CD4-positive, alpha-beta T cell treated with Interleukin-2 at 100 ng/mL for 4 hours (primary cell): ENCODE measurements at places on chromosomes 16 and 17.

DNA sequence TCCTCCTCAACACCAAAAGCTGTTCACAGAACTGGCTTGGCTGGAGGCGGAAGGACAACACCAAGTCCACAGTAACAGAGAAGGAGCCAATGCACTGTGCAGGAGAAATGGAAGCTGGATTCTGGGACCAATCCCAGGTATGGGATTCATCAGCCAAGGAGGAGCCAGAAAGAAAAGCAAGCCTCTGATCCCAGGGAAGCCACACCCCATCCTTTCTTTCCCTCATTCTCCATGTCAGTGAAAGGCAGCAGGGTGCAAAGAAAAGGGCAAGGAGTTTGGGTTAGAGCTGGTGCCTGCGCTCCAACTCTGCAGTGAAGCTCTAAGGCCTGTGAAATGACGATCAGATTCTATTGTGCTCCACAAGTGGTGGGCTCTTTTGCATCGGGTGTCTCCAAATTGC is 11.0 kb downstream of the DCAKD start:
- DNase-seq: no peak

DNA sequence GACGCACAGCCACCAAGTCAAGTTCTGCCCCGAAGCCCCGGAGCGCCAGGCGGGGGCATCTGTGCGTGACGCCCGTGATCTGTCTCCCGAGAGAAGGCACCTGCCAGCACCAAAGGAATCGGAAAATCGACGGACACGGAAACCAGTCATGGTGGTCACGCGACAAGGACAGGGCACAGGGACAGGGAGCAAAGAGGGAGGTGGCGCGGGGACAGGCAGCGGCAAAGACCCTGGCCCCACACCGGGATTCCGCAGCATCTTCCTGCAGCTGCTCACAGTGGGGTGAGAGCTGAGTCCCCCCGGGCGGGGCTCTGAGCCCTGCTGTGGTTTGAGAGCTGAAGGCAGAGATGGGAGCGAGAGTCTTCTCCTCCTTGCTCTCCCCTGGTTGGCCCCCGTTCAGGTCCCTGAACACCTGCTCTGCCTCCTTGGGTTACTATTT is 56.4 kb downstream of the ABR start:
- no peak for DNase-seq

DNA sequence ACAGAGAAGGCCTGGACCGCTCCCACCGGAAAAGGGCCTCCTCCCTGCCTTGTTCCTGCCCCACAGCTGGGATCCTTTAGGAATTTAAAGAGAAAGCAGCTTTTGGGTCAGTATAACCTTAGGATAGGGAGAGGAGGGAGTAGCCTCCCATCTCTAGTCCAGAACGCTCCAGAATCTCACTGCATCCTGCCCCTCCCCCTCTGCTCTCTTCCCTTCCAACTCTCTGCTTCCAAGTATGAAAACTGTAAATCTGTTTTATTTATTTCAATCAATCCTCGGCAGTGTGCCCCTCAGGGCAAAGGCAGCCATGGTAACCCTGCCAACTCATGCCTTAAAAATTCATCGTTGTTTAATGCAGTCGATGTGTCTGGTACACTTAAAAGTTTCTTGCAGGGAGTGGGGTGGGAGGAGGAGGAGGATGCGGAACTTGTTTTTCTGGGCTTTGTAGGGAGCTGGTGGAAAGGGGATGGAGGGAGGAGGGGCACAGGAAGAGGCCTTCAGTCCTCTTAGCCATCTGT is 21.2 kb upstream of the MTSS2 start:
- DNase-seq: no peak

DNA sequence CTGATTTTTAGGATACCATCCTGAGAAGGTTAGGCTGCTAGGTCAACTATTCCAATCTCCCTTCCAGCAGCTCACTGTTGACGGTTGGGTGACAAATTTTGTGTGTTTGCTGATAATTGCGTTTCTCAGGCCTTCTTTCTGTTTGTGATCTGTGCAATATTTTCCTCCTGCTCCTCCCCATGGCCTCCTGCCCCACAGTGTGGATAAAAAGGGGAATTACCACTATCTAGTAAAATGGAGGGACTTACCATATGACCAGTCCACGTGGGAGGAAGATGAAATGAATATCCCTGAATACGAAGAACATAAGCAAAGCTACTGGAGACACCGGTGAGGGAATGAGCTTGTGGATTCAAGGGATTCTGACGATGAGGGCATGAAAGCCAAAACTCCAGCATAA is 9.2 kb downstream of the CHD3 start:
- peak; percentile 43 for DNase-seq

DNA sequence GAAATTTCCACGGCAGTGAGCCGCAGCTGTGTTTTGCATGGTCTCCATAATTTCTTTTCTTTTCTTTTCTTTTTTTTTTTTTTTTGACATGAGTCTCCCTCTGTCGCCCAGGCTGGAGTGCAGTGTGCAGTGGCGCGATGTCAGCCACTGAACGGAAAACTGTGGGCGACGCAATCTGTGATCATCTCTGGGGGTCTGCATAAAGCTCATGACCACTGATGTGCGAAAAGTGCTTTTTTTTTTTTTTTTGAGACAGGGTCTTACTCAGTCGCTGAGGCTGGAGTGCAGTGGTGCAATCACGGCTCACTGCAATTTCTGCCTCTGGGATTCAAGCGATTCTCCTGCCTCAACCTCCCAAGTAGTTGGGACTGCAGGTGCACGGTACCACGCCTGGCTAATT is 117.6 kb downstream of the ABCC6 start:
- no peak for DNase-seq

GRCh38 chr17:27818401-27819105 is 18.2 kb upstream of the NOS2 start:
- no peak for DNase-seq

DNA sequence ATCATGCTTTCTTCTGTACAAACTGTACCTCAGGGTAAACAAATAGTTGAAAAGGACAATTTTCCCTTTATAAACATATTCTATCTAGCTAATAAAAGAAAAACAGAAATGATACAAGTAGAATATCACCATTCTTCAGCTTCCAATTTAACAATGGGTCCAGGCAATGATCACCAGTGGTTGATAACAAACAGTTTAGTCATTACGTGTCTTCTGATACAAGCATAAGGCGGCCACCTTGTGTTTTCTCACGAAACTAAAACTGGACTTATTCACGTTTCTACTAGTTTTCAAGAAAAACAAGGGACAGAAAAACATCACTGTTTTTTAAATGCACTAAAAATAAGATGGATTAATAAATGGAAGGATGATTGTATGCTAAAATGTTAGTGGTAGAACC is 58.3 kb downstream of the STH start:
- no peak for DNase-seq

DNA sequence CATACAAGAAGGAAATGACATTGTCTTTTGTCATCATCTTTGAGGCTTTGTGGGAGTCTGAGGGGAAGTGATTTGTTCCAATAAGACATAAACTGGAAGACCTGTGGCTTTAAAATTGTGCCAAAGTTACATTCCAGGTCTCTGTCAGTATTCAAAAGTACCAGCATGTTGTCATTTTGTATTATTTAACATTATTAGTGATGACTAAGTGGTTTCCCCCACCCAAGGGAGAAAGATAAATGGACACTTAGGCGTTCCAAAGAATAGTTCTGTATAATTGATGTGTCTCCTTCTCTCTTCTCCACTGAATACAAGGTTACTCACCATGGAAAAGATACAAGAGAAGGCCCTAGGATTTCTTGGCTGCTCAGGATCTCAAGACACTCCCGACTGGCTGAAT is 3.8 kb downstream of the CFAP97D1 start:
- DNase-seq: no peak

DNA sequence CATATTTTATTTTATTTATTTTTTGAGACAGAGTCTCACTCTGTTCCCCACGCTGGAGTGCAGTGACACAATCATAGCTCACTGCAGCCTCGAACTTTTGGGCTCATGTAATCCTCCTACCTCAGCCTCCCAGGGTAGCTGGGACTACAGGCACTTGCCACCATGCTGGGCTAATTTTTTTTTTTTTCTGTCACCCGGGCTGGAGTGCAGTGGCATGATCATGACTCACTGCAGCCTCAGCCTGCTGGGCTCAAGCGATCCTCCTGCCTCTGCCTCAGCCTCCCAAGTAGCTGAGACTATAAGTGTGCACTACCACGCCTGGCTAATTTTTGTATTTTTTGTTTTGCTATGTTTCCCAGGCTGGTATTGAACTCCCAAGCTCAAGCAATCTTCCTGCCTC is 17.1 kb downstream of the UNC45B start:
- no peak for DNase-seq

- DNase-seq: no peak
These were observed 6.7 kb downstream of the TSPOAP1 start for GRCh38 chr17:58321571-58322525.

- DNase-seq: no peak
These were observed 20.0 kb downstream of the ANKS4B start for GRCh38 chr16:21253470-21253869.

- no peak for DNase-seq
These were observed 7.6 kb upstream of the CDK5R1 start for GRCh38 chr17:32479074-32479617.

DNA sequence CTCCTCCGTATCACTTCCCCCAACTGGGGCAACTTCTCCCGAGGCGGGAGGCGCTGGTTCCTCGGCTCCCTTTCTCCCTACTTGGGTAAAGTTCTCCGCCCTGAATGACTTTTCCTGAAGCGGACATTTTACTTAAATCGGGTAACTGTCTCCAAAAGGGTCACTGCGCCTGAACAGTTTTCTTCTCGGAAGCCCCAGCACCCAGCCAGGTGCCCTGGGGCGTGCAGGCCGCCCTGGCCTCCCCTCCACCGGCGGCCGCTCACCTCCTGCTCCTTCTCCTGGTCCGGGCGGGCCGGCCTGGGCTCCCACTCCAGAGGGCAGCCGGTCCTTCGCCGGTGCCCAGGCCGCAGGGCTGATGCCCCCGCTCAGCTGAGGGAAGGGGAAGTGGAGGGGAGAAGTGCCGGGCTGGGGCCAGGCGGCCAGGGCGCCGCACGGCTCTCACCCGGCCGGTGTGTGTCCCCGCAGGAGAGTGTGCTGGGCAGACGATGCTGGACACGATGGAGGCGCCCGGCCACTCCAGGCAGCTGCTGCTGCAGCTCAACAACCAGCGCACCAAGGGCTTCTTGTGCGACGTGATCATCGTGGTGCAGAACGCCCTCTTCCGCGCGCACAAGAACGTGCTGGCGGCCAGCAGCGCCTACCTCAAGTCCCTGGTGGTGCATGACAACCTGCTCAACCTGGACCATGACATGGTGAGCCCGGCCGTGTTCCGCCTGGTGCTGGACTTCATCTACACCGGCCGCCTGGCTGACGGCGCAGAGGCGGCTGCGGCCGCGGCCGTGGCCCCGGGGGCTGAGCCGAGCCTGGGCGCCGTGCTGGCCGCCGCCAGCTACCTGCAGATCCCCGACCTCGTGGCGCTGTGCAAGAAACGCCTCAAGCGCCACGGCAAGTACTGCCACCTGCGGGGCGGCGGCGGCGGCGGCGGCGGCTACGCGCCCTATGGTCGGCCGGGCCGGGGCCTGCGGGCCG is 1.6 kb downstream of the HIC1 start:
- DNase-seq: peak; percentile 57

DNA sequence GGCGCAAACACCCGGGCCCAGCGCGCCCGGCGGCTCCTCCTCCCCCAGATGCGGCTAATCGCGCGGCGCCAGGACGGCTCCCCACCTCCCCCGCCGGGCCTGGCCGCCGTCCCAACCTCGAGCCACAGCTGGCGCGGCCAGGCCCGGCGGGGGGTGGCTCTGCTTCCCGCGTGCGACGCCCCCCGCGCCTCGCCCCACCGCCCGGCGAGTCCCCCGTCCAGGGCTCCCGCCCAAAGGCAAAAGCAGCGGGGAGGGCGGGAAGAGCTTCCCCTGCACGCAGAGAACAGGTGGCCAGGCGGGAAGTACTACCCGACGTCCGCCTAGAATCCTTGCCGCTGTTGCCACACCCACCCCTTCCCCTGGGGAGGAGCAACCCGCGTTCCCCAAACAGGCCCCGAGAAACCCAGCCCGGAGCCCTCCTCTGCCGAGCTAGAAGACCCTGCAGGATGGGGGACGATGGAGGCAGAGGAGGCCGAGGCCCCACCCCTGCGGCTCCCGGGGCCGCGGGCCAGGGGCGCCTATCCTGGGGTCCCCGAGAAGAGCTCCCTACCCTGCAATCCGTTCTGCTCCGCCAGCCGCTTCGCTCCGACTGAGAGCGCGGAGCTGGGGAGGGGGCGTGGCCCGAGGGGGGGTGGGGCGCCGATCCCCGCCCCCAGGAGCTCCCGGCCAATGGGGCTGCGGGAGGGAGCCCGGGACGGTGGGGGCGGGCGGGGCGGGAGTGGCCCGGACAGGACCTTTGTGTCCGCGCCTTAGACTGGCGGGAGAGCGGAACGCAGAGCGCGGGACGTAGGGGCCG is at the start of gene CARHSP1:
Gene CARHSP1 (minus strand): TSS at position 591 of the 796 bp plus-strand sequence. CDS start 9,678 bp downstream, outside the sequence.
- peak; percentile 76 for DNase-seq

DNA sequence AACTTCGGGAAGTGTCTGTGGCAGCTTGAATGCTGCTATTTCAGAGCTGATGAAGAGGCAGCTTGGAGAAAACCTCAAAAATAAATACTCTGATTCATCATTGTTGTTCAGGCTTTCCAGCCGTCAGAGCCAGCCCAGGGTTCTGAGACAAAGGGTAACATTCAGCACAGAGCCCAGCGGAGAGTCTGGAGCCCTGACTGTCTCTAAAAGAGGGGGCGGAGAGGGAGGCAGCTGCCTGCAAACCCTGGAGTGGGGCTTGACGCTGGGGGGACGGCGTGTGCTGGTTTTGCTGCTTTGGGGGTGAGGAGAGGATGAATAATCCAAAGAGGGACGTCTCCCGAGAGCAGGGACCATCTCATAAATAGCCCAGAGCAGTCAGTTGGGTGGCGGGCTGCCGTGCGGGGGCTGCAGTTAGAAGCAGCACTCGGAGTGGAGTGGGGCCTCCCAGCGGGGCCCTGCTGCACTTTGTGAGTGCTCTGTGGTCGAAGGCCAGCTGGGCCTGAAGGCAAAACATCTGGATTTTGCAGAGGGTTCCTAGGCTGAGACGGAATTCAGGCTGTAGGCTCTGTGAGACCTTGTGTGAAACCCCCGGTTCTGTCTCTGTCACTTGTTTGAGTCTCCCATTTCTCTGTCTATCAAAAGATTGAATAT is 237.8 kb downstream of the PRKCA start:
- no peak for DNase-seq

DNA sequence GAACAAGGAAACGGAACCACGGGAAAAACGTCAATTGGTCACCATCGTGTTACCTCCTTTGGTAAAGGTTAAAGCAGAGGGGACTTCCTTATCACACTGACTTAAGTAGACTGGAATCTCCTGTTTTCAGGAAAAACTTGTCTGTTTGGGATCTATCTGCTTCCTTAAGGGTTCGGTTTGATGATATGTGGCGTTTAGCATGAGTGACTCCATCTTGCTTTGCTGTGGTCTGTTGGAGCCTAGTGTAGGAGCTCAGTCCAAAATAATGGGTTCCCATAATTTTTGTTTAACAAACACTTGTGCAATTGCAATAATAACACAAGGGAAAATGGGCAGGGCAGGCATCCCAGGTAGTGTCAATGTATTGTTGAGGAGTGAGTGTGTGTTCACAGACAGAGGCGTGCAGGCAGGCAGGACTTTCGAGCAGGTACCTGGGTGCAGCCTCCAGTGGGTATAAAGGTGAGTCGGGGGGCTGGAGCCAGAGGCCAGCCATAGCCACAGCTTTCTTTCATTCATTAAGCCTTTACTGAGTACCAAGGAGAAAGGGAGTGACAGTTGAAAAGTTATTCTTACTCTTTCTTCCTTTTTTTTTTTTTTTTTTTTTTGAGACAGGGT is 4.3 kb upstream of the ENGASE start:
- DNase-seq: no peak
